ENCODE measurements at places on chromosomes 16 and 17.

DNA sequence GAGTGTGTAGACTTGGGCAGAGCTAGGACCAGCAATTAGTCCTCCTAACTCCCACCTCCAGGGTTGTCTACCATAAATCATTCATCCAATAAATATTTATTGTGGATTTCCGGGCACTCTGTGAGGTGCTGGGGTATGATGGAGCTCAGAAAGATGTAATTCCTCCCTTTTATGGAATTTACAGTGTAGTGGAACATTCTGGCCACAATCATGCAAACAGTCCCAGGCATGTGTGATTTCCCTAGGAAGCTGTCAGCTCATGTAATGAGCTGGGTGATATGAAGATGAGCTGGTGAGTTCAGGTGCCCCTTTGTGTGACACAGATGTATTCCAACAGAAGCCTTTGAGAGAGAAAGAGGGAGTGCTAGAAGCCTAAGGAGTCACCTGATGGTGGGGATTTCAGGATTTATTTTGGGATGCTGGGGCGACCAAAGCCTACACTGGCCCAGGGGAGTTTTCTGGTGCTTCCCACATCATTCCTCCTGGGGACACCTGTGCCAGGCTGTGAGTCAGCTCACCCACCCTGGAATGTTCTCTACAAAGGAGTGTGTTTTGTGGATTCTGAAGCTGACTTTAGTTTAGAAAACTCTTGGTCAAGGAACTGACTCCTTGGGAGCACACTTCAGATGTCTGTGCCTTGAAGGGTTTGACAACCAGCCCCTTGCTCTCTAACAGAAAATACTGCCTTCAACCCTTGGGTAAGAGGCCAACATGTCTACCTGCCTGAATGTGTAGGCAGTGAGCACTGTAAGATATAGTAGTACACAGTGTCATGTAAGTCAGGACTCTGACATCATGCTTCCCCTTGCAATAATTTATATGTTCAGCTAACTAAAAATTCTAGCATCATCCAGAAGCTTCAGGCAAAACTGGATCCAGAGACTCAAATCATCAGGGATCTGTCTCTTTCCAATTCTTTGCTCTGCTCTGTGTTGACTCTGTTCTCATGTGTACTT lies 42.9 kb downstream of the HS3ST4 start:
- DNase-seq = no peak

DNA sequence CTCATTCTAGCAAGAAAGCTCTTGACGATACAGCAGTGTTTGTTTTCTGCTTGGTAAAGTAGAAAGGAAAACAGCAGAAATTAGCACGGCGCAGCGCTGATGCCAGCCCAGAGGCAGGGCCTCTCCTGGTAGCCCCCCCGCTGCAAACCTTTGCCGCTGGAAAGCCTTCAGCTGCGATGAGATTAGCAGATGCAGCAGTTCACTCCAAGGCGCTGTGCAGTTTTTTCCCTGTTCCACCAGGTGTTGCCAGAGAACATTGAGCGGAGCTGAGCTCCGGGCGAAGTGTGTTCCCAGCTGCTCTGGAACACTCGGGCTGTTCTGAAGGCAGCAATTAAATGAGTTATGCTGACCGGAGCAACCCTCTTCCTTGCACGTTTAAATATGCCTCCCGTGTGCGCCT lies 72.5 kb downstream of the RBFOX1 start:
- DNase-seq = no peak

- DNase-seq = peak; percentile 28
Measured at GRCh38 chr17:60720763-60721531, 43.3 kb downstream of the BCAS3 start.

DNA sequence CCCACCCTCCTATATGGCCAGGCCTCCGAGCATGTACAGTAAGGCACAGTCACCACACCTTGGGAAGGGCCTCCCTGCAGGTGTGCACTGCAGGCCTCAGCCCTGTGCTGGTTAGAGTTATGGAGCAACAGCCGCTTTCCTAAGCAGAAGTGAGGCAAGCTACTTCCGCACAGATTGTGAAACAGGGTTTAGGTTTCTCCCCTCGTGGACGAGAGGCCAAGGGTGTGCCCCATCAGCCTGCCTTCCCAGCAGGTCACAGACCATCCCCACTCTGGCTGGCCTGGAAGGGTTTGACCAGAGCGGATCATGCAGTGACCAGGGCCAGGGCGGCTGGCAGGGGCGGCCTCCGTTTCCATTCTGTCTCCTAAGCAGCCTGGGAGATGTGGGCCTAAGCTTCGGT lies 4.7 kb downstream of the MSRB1 start:
- no peak for DNase-seq

- no peak for DNase-seq
Measured at GRCh38 chr17:73625006-73625405, 19.2 kb downstream of the SDK2 start.

DNA sequence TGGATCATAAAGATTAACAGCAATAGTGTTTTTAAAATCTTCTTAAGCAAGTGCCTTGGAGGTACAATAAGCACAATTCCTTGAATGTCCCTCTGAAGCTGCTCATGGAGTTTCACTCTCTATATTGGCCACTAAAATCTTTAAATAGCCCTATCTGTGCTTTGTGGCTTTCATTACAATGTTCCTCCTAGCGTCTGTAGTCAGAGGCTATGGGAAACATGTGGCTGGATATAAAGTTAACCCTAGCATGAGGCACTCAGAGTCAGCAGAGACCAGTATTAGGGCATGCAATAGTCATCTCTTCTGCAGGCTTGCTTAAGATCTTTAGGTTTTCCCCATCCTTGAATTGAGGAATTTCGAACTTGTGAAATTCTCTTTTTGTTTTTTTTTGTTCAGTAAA lies 668.2 kb downstream of the CDH11 start:
- no peak for DNase-seq

DNA sequence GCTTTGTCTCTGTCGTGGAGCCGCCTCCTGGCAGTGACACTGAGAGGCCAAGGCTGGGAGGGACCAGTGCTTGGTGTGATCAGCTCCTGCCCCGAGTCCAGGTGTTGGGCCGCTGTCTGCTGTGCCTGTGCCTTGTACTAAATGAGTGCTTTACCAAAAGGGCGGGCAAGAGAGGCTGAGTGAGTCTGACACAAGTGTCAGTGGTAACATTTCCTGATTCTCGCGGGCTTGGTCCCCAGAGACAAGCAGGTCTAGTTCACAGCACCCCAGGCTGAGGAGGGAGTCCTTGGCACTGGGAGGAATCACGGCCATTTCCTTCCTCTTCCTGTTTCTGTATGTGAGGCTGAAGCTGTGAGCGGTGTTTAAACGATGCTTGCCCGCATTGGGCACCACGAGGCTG lies 30.2 kb downstream of the PLD6 start:
- no peak for DNase-seq

- DNase-seq = no peak
Measured at GRCh38 chr17:62573480-62574117, 53.9 kb upstream of the MRC2 start.

DNA sequence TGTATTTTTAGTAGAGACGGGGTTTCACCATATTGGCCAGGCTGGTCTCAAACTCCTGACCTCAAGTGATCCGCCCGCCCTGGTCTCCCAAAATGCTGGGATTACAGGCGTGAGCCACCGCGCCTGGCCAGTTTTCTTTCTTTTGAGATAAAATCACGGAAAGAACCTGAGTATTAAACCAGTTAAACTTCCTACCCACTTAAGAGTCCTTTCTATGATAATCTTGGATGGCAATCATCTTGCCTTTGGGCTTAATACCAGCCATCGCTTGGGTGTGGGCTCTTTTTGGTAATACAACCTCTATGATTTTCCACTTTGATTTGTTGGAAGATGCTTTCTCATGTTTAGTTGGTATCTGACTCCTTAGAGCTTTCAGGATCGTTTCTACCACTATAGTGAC lies 24.0 kb downstream of the PITPNC1 start:
- no peak for DNase-seq

DNA sequence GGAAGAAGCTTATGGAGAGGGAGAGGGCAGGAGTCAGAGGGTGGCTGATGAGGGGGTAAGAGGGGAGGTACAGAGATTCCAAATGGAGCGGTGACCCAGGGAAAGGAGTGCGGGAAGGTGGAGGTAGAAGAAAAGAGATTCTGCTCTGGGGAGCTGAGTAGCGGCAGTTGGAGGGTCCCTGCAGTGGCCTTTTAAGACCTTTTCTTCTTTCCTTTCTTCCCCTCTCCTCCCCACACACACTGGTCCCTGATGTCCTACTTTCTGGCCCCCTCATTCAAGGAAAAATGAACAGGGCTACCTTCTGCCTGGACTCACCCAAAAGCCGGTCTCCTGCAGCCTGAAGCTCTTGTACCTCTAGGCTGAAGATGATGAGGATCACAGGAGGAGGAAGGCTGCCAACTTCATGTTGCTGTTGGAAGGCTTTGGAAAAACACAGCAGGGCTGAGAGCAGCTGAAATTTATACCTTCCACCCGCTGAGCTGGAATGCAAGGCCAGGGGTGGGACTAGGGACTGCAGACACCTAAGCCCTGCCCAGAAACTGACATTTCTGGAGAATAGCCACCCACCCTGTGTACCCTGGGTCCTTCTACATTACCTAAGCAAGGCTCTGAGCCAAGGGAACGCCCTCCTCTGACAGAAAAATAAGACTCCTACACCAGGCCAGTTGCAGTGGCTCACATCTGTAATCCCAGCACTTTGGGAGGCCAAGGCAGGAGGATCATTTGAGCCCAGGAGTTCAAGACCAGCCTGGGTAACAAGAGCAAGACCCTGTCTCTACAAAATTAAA lies 9.4 kb upstream of the HEATR6 start:
- no peak for DNase-seq

- DNase-seq = no peak
Measured at GRCh38 chr17:41892021-41892376, 26.8 kb downstream of the ACLY start.

GRCh38 chr16:59597269-59597668 lies 863.2 kb upstream of the GOT2 start:
- DNase-seq = no peak

DNA sequence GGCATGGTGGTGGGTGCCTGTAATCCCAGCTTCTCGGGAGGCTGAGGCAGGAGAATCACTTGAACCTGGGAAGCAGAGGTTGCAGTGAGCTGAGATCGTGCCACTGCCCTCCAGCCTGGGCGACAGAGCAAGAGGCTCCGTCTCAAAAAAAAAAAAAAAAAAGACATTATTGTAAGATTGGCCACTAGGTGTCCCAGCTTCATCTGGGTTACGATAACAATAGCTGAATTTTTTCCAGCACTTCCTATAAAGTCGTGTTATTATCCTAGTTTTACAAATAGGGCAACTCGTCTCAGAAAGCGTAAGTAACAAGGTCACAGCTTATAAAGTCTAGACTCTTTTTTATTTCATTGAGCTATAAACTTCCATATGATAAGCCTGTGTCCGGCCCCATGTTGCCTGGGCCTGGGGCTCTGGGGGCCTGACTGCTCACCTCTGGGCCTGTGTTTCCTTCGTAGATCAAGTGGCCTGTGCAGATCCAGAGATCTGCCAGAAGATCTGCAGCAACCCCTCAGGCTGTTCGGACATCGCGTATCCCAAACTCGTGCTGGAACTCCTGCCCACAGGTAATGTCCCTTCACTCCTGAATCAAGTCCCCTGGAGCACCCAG lies 60.5 kb downstream of the SLC5A11 start:
- DNase-seq = no peak

- no peak for DNase-seq
Measured at GRCh38 chr17:32496395-32497073, 9.7 kb downstream of the CDK5R1 start.

- DNase-seq = no peak
Measured at GRCh38 chr17:82981141-82981730, 98.2 kb upstream of the METRNL start.

GRCh38 chr17:80379348-80379747 lies 35.6 kb upstream of the ENDOV start:
- DNase-seq = no peak

- peak; percentile 93 for DNase-seq
Measured at GRCh38 chr17:60677308-60678117, at the start of gene BCAS3. Gene BCAS3, plus strand, starts transcription at chr17:60677851.

DNA sequence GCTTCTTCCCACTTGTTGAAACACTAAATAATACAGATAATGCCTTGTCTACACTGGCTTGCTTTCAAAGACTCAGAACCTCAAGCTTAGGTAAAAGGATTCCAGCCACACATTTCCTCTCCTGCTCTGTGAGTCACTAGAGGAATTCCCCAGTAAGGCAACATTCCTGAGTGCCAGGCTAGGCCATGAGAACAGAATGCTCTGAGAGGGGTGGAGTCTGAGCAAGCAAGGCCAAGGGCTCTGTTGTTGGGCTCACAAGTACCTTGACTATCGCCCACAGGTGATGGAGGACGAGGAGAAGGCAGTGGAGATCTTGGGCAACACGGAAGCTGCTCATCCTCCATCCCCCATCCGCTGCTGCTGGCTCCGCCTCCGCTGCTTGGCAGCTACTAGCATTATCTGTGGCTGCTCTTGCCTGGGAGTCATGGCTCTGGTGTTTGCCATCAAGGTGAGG lies 6.7 kb upstream of the PHKG2 start:
- no peak for DNase-seq

- no peak for DNase-seq
Measured at GRCh38 chr17:16243801-16244567, 27.0 kb downstream of the PIGL start.

- peak; percentile 26 for DNase-seq
Measured at GRCh38 chr17:74512624-74513091, 18.6 kb downstream of the CD300LB start.

GRCh38 chr17:4498461-4499397 lies at the start of gene SPNS2:
Gene SPNS2, plus strand, starts transcription at chr17:4498881. Its CDS starts 167 bp downstream, at chr17:4499048.
- peak; percentile 37 for DNase-seq

DNA sequence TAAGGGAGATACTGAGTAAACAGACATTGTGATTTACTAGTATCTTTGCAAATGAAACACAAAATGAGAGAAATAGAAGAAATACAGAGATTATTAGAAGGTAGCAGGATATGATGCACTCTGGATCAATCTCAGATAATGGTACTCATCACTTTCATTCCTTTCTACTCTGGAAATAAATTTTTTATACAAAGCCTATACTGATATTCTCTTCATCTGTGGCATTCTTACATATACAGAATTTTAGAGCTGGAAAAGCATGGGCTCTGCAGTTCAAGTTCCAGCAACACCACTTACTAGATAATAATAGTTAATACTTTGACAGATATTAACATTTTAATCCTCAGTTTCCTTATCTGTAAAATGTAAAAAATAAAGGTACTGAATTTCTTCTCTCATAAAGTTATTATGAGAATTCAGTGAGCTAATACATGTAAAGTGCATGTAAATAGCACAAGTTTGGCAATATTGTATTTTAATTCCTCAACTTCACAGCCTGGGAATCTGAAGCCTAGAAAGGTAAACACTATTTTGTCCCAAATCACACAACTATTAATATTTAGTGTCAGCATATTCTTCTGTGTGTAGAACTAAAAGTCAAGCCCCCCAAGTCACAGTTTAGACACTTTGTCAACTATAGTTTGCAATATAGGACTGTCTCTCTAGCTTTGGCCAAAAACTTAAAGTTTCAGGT lies 6.5 kb downstream of the RNF43 start:
- DNase-seq = no peak

GRCh38 chr17:42617956-42618431 lies 8.5 kb downstream of the TUBG1 start:
- no peak for DNase-seq
